Astrocyte (in vitro differentiated cells and primary cell): ENCODE measurements at places on chromosomes 12 and 14.

- DNase-seq: no peak
These were observed 33.1 kb downstream of the FERMT2 start for GRCh38 chr14:52917735-52918134.

DNA sequence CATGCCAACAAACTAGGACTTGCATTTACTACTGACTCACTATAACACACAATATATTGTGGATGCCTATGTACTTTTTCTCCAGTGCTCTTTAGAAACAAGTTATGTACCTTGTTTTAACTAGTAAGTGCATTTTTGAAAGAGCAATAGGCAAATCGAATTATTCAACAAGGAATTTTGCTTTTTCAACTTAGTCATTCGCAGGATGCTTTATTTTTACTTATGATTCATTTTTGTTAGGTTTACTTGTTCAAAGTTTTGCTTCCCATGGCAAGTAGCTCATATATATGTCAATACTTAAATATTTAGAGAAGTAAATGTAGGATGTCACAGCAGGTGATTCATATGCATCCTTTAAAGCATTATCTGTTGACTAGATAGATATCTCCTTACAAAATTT, 149.8 kb downstream of the PELI2 start:
- DNase-seq: peak; percentile 45

GRCh38 chr14:31138301-31138700, 69.3 kb downstream of the HECTD1 start:
- no peak for DNase-seq

- no peak for DNase-seq
These were observed 329.8 kb downstream of the PAWR start for GRCh38 chr12:79360936-79361335.

GRCh38 chr14:78985668-78986381, 815.7 kb downstream of the NRXN3 start:
- peak; percentile 73 for DNase-seq

- DNase-seq: no peak
These were observed 20.2 kb downstream of the AKAP6 start for GRCh38 chr14:32349322-32349721.

DNA sequence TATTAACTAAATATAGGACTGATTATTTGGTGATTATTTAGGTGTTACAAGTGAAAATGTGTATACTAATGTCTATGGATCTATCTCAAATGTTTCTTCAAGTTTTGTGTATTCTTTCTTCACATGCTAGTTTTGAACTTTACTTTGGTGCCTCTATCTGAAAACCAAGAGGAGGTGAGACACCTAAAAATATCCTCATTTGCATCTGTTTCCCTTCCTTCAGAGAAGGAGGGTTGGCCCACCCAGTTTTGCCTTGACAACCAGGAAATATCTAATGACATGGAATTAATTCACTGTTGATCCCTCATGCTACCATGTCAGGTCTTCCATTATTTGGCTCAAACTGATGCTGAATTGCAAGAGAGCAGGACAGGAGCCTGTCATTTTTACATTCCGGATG, 500.4 kb downstream of the NELL2 start:
- no peak for DNase-seq

DNA sequence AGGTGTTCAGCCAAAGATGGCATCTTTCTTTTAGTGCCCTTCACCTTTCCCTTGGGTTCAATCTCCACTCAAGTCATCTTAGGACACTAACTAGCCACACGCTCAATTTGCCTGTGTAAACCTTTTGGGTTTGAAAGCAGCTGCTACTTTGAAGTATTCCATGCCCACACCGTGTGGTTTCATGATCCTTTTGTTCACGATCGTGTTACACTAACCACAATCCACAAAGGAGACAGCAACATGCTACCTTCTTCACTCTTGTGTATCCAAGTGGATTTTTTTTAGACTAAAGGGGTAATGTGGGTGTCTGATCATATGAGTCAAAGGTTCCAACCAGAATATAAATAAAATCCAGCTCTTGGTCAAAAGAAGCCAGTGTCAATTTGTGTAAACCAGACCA, 122.7 kb upstream of the FAR2 start:
- DNase-seq: peak; percentile 80

DNA sequence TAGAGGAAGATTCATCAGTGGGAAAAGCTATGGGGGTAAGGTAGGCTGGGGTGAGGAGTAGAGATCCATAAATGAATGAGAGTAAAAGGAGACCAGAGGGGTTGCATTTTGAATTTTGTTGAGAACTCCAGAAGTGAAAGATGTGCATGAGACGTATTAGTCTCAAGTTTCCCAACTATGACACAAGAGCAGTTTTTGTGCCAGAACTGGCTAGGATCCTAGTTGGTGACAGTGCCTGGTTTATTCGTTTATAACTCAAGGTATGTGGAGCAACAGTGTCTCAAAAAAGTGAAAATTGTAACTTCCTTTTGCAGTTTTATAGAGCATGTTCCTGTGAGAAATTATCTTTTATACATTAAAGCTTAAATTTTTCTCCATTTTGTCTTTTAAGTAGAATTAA, 377.0 kb downstream of the NPAS3 start:
- no peak for DNase-seq
